ENCODE measurements at places on chromosomes 2 and 18.

GRCh38 chr2:190405070-190405469, 3.1 kb upstream of the MFSD6 start:
- DNase-seq, result no peak

GRCh38 chr2:40488101-40488601, 36.3 kb upstream of the SLC8A1 start:
- DNase-seq, result no peak

DNA sequence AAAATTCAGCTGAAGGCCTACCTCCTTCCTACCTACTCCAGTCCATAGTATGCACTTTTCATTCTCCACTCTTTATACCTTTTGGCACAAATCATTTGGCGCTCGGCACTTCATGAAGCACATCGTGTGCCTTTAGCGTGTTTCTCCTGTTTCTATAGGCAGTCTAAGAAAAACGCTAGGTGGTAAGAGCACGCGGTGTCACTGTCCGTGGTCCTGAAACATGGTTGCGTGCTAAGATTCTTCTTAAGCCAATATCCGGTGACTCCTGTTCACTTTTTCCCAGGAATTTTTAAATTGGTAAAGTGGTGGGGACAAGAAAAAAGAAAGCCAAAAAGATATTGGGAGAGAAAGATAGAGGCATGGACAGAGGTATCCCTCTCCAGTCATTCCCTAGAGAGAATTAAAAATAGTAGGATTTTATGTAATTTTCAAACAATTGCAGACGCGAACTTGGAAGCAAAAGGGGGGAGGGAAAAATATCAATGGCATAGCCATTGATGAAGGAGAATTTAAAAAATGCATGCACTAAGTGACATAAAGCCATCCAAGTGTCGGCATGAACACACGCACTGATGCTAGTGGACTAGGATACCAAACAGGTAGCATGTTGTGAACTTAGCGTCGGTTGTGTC, 1.4 kb upstream of the CTNNA2 start:
- DNase-seq, result no peak

DNA sequence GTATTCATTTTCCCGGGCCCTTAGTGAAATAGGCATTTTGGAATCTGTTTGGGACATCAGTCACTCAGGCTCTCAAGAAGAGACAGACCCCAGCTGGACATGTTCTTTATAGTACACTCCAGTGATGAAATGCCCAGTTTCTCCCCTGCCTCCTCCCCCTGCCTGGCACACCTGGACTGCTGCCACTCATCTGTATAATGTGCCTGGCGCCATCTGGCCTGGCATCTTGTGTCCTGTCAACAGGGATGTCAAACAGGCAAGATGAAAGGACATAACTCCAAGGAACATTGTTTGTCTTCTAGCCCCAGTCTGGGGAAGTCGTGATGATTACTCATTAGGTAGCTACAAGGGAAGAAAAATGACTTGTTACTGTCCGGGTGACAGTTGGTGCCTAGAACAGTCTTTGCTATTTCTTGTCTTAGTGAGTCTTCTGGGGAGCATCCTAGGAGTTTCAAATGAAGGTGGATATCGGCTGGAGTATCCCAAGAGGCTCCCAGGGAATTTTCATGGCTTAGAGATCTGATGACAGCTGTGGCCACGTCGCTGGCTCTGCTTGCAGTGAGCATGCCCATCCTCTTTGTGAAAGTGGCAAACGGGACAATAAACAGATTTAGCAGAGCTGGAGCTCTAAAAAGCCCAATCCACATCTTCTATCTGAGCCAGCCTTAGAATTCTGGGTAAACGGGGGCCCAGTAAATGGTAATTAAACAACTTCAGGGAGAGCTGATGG, 153.6 kb downstream of the ALK start:
- no peak for DNase-seq

DNA sequence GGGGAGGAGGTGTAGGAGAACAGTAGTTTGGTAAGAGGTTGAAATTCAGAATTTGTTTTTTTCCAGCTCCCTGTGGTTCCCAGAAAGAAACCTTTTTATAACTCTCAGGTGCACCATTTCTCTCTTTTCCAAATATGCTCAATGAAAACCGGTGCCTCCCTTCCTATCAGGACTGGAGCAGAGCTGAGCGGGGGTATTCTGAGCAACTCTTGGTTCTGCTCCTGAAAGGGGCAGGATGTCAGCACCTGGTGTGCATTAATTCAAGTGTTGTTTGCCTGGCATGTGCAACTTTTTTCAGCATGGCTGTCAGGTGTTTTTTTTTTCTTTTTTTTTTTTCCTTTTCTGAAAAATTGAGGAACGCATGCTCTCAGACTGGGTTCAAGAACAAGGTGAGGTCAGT, 74.1 kb downstream of the MAPK4 start:
- DNase-seq, result no peak

DNA sequence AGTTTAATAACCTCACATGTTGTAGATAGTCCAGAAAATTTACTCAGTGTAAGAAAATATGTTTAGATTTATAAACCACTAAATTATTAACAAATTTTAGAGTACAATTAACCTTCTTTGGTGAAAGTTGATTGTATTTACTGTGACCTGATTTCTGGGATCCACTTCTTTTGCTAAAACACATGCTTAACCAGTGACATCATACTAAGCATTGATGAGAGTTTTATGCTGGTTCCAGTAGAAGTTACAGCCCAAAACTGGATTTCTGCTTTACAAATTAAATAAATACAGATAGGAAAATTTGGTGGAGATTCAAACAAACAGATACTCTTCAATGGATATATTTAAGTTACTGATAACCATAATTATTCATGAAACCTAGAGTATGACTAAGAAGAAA, 40.9 kb downstream of the RBBP8 start:
- DNase-seq, result no peak

DNA sequence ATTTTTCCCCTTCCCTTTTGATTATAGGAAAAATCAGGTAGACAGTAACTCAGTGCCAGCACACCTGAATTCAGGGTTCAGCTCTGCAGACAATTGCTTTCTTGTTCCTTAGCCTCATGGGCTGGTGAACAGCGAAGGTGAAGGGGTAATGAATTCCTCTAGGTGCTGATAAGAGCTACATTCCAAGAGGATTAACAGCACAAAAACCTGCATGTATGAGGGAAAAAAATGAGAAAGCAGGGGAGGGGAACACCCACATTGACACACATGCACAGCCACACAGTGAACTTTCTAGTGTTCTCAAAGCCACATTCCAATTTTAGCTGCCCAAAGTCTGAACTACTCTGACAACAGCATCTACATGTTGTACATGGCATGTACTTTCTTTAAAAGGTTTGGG, 46.1 kb downstream of the SPATS2L start:
- no peak for DNase-seq

GRCh38 chr2:8171608-8172007, 510.2 kb upstream of the ID2 start:
- DNase-seq, result no peak

- no peak for DNase-seq
Observed at GRCh38 chr18:63180971-63181376, 138.6 kb downstream of the BCL2 start.

GRCh38 chr18:48098538-48098937, 168.1 kb upstream of the SMAD2 start:
- no peak for DNase-seq

Measured in stimulated activated CD4-positive, alpha-beta T cell treated with anti-CD3 and anti-CD28 coated beads, TNF-alpha, amount 100 ng/mL, for 48 hours (primary cell).